Activated naive CD8-positive, alpha-beta T cell treated with anti-CD3 and anti-CD28 coated beads for 36 hours (primary cell): ENCODE measurements at places on chromosomes 1 and 21.

DNA sequence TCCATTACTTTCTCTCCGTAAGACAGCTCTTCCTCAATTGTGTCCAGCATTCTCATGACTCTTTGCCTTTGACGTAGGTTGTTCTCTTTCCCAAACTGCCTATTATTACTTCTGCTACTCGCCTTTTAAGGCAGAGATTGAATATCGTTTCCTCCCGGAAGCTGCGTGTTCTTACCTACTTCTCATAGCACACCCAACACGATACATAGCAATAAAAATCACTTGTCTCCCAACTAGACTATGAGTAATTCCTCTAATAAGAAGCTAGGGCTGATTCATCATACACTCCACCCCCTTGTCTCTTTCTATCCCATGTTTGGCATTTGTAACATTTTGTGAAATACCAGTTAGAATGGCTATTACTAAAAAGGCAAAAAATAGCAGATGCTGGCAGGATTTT is 55.8 kb upstream of the SGIP1 start:
- no peak overlapping the region for H3K4me3 ChIP-seq
- H3K4me1 ChIP-seq = no peaks in the 10 kb centered on the region

- H3K27ac ChIP-seq = no peak overlapping the region
- DNase-seq = no peak
- H3K4me1 ChIP-seq = peaks cover 8% of the 10 kb centered on the region
- no peaks in the 10 kb centered on the region for H3K36me3 ChIP-seq
Measured at GRCh38 chr21:35743571-35743970, 316.8 kb downstream of the SETD4 start.

GRCh38 chr1:165228676-165229075 is 127.8 kb downstream of the LMX1A start:
- no peak overlapping the region for H3K27ac ChIP-seq
- no peak overlapping the region for H3K4me3 ChIP-seq
- H3K4me1 ChIP-seq = no peaks in the 10 kb centered on the region
- no peak for DNase-seq
- no peaks in the 10 kb centered on the region for H3K36me3 ChIP-seq

DNA sequence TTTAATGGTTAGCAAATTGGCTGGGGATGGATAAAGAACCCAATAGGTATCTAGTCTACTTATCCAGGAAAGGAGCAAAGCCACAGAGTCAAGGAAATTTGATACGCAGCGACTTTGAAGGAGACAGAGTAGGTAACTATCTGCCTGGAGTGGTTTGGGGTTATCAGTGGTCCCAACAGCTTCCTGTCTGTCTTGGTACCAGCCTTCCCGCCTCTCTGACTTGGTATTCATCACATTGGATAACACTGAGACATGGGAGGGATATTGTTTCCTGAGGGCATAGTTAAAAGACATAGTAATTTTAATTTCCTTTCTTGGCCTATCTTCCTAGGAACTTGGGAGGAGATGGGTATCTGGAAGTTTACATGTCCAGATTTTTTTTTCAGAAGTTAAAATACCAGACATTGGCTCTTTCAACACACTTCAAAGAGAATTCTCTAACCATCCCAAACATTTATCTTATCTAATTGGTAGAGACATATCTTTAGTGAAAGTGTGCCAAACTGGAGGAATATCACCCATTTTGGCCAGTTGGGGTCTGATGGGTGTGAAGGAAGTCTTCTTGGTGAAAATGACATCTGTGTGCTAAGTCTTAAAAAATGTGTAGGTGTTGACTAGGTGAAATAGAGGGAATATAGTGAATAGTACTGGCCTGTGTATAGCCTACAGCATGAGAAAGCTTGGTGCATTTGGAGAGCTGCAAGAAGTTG is 65.0 kb downstream of the RGS5 start:
- no peaks in the 10 kb centered on the region for H3K36me3 ChIP-seq
- H3K4me1 ChIP-seq = no peaks in the 10 kb centered on the region
- no peak for DNase-seq
- H3K4me3 ChIP-seq = no peak overlapping the region
- H3K27me3 ChIP-seq = peaks cover 5% of the 10 kb centered on the region

DNA sequence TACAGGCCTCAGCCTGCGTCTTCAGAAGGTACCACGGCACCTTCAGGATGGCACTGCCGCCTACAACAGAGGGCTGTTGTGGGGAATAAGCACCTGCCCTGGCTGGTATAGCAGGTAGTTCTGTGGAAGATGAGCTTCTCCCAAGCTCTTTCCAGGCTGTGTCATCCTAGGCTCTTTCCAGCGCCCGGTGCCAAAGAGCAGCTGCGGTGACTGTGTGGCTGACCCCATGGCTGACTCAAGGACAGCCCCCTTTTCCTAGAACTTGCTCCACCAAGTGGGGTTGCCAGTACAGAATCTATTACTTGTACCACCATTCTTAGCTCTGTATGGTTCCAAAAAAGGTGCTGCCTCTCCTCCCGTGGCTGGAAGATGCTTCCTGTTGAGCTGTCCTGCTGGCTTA is 21.9 kb upstream of the EVA1B start:
- DNase-seq = no peak
- H3K4me3 ChIP-seq = no peak overlapping the region
- no peak overlapping the region for H3K27ac ChIP-seq
- H3K27me3 ChIP-seq = no peaks in the 10 kb centered on the region
- H3K4me1 ChIP-seq = peaks cover 13% of the 10 kb centered on the region

DNA sequence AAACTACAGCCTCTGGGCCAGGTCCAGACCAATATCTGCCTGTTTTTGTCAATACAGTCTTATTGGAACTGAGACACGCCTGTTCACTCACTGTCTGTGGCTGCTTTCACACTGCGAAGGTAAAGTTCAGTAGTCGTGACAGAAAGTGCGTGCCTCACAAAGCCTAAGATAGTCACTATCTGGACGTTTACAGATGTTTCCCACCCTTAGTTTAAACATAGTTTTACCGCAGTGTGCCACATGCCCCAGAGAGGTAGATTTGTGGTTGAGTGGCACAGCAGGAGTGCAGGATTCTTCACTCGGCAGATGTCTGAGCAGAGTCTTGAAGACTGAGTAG is 61.9 kb downstream of the NFASC start:
- DNase-seq = no peak
- no peaks in the 10 kb centered on the region for H3K4me1 ChIP-seq
- no peak overlapping the region for H3K27ac ChIP-seq
- H3K36me3 ChIP-seq = no peaks in the 10 kb centered on the region
- H3K4me3 ChIP-seq = no peak overlapping the region
- peaks cover 4% of the 10 kb centered on the region for H3K27me3 ChIP-seq

GRCh38 chr1:197782722-197783360 is 7.6 kb upstream of the DENND1B start:
- H3K36me3 ChIP-seq = no peaks in the 10 kb centered on the region
- H3K27me3 ChIP-seq = no peaks in the 10 kb centered on the region
- no peak for DNase-seq
- no peak overlapping the region for H3K27ac ChIP-seq
- peaks cover 15% of the 10 kb centered on the region for H3K4me1 ChIP-seq

DNA sequence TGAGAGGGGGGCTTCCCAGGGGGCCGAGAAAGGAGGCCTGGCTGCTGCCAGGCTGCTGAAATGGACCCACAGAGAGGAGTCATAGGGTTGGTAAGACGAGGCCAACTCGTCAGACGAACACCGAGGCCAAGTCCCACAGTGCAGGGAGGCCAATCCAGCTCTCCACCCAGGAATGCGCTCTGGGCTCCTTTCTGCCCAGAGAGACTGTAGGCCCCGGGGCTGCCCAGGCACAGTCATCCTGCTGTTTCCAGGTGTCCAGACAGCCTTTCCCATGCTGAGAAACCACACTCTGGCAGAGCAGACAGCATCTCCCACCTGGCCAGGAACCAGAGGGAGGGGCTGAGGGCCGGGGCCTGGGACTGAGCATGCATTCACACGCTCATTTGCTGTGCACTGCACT is 26.7 kb upstream of the RSPO1 start:
- no peak for DNase-seq
- H3K27me3 ChIP-seq = peaks cover 3% of the 10 kb centered on the region
- no peaks in the 10 kb centered on the region for H3K36me3 ChIP-seq
- H3K27ac ChIP-seq = no peak overlapping the region
